Head of caudate nucleus (tissue), 42 donors: ENCODE measurements at places on chromosomes 6 and 20.

DNA sequence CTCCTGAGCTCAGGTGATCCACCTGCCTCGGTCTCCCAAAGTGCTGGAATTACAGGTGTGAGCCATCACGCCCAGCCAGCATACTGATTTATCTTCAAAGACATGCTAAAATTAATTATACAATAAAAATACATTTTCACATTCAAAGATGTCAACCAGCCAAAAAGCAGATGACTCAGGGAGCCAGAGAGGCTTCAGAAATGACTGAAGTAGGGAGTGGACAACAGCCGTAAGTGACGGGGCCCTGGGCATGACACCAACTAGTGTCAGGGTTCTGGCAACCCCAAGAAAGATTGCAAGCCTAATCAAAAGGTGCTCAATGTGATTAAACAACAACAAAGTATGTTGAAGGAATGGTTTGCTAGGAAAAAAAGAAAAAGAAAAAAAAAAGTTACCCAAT lies 28.4 kb downstream of the GPLD1 start:
- DNase-seq: no peak

DNA sequence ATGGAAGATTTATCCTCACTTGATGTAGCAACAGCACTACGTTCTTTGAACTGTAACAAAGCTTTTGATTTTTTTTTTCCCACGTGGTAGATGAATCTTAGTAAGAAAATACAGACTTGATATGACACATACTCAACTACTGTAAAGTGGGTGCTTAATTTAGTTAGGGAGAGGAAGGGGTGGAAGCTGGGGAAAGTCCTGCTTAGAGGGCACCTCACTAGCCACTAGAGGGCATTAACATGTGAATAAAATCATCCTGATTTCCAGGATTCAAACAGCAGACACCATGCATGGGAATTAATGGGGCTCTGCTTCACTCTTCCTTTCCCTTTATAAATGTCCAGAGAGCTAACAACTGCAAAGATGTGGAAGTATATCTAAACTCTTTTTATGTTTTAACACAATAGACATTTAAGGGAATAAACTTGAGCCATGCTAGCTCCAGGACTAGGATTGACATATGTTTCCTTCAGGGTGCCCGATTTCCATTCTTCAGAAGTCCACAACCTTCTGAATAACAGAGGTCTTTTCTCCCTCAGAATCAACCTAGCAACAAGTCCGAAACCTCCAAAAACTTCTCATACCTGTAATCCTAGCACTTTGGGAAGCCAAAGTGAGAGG lies 250.1 kb downstream of the ATXN1 start:
- DNase-seq: no peak

- no peak for DNase-seq
Observed at GRCh38 chr6:55705451-55706440, 126.8 kb upstream of the HMGCLL1 start.

DNA sequence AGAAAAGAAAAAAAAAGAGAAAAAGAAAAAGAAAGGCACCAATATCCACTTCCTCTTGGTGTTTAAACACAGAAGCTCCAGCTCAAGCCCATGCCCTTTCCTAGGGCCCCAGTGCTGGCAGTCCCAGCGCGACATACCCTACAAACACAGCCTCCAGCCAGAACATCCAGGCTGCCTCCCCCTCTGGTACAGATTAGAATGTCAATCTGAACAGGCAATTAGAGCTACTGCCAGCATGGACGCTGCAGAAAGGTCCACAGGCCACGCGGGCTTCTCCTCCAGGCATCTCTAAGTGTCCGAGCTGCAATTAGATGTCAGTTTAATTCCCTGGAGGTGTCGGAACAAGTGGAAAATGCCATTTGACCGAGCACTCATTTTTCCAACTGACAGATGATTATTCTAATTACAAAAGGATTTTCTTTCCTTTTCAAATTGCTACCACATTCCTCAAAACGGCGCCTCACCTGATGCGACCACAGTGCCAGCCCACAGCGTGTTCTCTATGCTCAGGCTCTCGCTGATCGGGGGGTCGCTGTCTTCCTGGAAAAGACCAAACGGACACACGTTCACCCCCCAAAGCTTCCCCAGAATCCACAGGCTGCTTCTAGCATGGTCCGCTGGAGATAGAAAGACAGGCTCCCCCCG lies 79.5 kb downstream of the ATP9A start:
- DNase-seq: no peak

GRCh38 chr6:15242503-15242902 lies 3.4 kb upstream of the JARID2 start:
- no peak for DNase-seq

GRCh38 chr20:61263084-61263695 lies 11.1 kb downstream of the CDH4 start:
- DNase-seq: peak; percentile 57

DNA sequence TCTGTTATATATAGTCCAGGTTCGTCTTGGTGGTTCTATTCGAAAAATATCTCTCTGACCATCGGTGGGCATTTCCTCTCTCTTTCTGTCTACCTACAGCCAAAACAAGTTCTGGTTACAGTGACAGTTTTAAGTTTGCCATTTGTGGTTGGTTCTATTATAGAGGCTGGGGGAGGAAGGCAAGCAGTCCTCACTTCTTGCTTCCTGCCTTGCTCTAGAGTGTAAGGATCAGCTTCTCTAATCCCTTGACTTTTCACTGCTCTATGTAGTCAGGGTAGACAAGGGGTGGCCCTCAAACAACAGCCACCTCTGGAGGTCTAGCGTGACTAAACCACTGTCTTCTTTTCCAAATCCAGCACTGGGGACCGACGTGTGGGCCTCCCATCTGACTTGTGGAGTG lies 16.1 kb downstream of the E2F3 start:
- DNase-seq: no peak

DNA sequence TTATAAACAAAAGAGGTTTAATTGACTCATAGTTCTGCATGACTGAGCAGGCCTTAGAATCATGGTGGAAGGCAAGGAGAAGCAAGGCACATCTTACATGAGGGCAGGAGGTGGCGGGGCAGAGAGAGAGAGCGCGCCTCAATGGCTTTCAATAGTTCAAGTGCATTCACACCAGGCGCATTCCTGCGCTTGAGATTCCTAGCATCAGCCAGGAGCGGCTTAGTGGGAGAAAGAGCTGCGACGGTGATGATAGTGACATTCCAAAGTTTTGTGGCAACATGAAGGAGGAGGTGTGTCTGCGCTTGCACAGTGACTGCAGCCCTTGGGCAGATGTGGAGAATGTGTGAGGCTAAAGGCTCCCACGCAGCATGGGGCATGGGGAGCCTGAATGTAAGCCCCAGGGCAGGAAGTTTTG lies 25.0 kb upstream of the EMILIN3 start:
- DNase-seq: no peak

- peak; percentile 17 for DNase-seq
Observed at GRCh38 chr6:162119341-162119740, 608.2 kb downstream of the PRKN start.
